Stromal cell of bone marrow (primary cell): ENCODE measurements at places on chromosomes 5 and 9.

DNA sequence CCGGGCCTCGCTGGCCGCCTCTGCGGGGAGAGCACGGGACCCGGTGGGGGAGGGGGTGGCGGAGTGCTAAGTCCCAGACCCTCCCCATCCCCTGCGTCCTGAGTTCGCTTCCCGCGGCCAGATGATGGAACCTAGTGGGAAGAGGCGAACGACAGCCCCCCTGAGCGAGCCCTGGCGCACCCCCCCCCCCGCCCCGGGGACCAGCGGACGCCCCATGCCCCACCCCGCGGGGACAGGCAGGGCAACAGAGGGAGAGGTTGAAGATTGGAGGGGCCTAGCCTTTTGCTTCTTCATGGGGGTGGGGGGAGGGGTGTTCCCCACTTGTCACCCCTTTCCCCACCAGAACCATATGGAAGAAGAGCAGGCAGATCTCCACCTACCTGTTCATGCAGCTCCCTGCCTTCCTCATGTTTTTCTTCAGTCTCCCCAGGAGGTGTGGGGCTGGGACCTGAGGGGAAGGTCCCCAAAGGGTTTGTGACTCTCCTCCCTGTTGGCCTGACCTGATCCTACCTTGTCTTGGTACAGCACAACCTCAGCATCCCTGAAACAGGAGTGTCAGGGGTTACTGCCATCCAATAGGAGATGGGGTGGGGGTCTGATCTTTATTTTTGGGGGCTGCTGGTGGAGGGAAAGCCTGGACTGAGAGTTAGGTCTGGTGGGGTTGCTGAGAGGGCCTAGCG, 485 bp downstream of the FAM53C start:
- no peak for DNase-seq

DNA sequence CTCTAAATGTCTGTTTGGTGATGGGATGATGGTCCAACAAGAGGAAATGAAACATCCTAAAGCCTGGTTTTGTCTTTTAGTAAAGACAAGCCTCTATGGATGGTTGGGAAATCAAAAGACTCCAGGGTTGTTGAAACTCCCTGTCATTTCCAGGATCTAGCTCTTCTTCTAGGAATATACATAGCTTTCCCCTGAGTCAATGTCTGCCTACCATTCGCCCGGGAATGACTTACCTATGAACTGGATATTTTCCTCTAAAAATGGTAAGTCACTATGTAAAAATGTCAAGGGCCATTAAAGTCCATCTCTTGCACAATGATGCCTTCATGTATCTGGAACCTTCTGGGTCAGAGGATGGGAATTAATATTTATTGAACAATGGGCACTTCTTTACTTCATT, 11.1 kb upstream of the KIF12 start:
- DNase-seq: no peak

DNA sequence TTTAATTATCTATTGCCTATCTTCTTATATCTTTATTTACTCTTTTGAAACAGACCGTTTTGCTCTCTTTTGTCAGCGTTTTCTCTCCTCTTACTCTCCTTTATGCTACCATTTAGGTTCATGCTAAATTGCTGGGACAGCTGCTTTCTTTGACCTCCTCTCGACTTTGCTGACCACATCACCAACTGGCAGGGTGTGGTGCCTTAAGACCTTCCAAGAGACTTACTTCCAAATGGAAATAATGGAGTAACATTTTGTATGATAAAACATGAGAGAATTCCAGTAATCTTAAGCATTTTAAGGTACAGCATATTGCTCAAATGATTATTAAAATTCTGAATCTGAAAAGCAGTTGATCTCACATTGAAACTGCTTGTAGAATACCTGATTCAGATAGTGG, 71.5 kb upstream of the MEF2C start:
- DNase-seq: no peak

DNA sequence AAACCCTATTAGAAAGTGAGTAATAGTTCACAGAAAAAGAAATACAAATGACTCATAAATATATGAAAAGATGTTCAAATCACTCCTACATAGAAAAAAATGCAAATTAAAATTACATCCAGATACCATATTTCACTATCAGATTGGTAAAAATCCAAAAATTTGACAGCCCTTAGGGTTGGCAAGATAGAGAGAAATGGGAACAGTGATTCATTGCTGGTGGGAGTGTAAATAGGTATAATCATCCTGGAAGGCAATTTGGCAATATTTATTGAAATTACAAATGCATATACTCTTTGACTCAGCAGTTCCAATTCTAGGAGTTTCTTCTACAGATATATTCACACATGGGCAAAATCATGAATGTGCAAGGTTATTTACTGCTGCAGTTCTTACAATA, 273.5 kb downstream of the NR2F1-AS1 start:
- no peak for DNase-seq

DNA sequence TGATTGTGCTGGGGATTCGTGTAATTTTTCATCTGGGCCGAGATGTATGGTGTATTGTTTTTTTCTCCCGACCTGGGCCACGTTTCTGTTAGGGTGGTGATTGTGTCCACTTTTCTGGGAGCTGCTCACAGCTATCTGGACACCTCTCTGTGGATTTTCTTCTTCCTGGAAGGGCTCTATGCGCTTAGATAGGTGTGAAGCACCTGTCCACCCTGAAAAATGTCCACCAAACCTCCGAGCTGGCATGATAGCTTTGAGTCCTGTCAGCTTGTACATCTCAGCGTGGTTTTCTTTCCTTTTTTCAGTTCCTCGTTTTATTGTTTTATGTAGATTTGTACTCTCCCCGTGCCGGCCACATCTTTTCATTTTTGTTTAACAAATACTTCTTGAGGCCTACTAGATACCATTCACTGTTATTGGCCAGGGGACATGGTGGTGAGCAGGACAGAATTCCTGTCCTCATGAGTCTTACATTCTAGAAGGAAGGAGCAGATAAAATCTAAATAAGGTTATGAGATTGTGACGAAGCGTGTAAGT, 1.1 kb downstream of the UGCG start:
- DNase-seq: no peak

DNA sequence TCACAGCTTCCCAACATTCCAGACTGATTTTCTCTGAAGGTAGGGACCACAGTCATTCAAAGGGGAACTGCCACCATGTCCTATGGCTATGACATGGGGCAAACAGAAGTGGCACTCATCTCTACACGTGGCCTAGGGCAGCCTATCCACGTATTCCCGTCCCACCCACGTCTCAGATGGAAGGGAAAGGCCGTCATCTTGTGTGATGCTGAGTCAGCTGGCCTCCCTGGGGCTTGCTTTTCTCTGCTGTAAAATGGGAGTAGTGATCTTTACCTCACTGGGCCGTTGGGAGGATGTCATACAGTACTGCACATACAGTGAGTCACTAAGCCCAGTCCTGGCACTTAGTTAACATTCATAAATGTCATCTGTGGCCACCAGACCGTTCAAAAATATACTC, 72.3 kb downstream of the RAPGEF1 start:
- no peak for DNase-seq

DNA sequence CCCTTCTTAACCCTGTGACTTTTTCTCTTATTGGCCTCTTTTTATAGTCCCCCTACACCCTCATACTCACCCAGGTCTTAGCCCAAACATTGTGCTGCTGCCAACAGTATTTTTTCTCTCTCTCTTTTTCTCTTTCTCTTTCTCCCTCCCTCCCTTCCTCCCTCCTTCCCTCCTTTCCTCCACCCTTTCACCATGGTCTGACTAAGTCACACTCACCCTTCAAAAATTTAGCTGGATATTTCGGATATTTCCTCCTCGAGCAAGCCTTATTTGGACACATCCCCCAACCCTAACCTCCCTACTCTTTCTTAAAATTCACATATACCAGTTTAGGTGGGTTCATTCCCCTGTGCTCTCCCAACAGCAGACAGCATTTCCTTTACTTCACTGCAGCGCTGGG, 64.7 kb downstream of the FGF1 start:
- peak; percentile 50 for DNase-seq

- no peak for DNase-seq
Measured at GRCh38 chr5:172722327-172722815, 48.6 kb downstream of the DUSP1 start.

GRCh38 chr5:125607018-125607417, 816.2 kb upstream of the GRAMD2B start:
- DNase-seq: no peak

- DNase-seq: no peak
Measured at GRCh38 chr5:86354664-86355063, 263.1 kb upstream of the COX7C start.
